ENCODE measurements at places on chromosomes 7 and 10.
A peak's percentile ranks its signal among the peaks of the same experiment; 100 is the strongest.

- no peak for DNase-seq
Observed at GRCh38 chr7:5237286-5237685, 45.5 kb upstream of the SLC29A4 start.

DNA sequence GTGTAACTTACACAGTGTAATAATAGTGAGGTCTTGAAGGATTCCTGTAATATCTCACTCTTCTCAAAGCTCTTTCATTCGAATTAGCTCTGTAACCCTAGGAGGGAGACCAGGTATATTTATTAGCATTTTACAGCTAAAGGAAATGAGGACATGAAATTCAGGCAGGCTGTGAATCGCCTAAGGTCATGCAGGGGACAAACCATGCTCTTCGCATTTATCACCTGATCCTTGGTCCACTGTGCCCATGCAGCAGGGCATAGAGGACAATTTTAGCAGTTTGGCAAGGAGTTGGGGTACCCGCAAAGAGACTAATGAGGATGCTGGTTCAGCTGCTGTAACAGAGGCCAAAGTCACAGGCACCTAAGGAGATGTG lies 14.8 kb upstream of the LAMB1 start:
- no peak for DNase-seq

GRCh38 chr10:3755440-3756359 lies 29.3 kb downstream of the KLF6 start:
- peak; percentile 54 for DNase-seq

GRCh38 chr10:100634034-100634433 lies 98.3 kb downstream of the HIF1AN start:
- no peak for DNase-seq

DNA sequence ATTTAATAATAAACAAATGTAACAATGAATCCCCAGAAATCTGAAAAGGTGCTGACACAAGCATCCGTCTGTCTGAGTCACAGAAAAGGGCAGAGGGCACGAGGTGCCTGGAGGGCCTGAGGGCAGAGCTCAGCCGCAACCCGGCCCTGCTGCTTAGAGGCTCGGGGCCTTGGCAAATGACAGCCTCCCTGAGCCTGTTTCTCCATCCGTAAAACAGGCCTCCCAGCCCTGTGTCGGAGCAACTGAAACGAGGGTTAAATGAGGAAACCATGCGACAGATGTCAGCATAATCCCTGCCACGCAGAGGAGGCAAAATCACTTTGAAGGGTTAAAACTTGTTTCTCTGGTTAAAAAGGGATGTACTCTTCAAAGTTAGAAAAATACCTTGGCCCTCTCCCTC lies 24.9 kb downstream of the NUDT1 start:
- DNase-seq, result no peak

DNA sequence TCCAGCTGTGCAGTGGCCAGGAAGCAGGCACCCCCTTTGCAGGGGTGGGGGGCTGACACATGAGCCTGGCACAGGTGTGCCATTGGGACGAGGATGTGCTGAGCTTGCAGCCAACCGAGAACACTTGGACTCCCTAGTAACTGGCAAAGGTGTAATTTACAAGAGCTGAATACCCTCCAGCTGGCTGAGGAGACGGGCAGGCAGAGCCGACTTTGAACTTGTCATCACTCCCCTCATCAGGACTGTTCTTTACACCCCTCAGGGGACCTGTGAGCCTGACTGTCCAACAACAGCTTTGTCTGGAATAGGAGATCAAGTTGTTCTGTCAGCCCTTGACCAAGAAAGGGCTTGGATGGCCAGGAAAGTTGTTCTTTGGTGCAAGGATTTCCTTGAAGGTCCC lies 61.2 kb downstream of the CDH23 start:
- no peak for DNase-seq
